ENCODE measurements at places on chromosomes 6 and 20.

DNA sequence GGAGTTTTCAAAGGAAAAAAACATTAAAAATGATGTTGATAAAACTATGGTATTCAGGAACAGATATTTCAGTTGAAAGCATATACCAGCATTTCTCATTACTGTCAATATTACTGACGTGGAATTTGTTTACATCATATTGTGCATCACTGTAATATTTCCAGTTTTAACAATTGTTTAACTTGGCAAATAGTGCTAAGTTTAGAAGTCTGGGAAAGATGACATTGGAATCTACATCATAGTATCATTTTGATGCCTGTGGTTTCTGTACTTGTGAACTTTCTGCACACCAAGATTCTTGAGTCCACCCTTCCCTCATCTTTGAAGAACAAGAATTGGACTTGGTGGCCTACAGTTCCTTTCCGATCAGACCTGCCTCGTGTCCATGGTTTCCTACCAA lies 98.1 kb downstream of the RALGAPA2 start:
- no peak for DNase-seq

DNA sequence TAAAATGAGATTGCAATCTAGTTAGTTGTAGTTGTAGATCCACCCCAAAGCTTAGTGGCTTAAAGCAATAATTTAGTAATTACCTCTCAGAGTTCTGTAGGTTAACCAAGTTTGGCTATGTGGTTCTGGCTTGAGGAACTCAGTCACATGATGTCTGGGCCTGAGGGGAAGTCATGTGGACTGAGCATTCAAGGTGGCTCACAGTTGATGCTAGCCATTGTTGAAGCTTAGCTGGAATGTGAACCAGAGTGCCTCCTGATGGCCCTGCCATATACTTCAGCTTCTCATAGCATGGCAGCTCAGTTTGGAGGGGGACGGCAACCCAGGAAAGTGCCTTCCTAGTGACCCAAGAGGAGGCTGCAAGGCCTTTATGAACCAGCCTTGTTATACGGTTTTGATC lies 263.2 kb upstream of the RNF217 start:
- no peak for DNase-seq

DNA sequence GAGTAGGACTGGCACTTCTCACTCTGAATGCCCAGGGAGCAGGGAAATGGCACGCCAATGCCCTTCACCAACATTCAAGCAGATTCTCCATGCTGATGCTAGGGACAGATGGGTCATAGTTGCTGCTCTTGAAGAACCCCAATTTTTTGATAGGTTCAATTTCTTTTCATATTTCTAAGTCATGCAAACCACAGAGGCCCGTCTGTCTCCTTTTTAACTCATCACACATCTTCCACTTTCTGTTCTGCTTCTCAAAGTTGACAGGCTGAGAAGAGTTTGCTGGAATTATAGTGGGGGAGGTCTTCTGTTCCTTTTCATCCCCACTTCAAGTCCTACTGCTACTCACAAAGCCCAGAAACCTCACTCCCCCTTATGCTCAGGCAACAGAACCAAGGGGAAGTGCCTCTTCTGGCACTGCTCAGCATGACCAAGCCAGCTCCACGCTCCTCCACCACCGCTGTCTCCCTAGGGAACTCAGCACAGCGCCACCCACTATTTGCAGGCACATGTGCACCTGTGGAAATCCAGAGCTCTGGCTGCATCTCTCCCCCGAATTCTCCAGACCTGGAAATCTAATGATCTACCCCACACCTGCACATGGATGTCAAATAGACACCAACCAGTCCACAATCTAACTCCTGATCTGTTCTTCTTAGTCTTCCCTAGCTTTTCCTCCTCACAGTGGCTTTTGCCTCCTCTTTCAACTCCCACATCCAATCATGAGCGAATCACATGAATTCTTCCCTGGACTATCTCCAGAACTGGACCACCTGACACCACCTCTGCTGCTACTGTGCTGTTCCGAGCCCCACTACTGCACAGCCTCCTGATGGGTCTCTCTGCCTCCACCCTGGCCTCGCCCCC lies 10.7 kb downstream of the ZBTB24 start:
- DNase-seq = no peak

DNA sequence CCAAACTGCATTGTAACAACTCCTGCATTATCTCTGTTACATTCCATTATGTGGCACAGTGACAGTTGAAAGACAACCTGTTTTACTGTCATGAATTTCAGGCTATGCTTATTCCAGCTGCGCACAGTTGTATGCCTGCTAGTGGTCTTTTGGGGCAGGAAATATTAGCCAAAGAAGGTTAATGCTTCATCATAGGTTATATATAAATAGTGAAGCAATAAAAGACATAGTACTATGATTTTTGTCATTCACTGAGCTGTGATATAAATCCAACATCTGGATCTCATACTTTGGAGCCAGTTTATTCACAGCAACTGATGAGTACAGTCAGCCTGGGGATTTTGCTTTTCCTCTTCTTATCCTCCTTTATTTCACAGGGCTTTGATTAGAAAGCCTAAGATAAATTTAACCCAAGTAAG lies 55.6 kb downstream of the FILIP1 start:
- no peak for DNase-seq

GRCh38 chr20:18225632-18226031 lies 62.7 kb upstream of the ZNF133 start:
- no peak for DNase-seq

- no peak for DNase-seq
Observed at GRCh38 chr6:130964289-130964688, 98.8 kb downstream of the EPB41L2 start.

DNA sequence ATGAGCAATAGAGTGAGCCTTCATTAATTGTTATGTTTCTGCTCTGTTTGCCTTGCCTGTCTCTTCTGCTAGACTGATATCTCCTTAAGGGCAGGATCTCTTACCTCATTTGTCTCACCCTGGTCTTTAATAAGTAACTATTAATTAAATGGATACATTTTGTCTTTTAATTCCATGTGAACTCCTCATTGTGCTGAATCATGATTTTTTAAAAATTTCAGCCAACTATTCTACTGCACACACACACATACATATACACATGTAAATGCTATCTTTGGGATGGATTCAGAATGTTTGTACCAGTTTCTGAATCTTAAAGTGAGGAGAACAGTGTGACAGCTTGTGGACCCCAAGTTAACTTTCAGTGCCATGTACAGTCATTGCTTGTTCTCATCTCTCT lies 731.1 kb upstream of the MAP3K7 start:
- DNase-seq = no peak

- no peak for DNase-seq
Observed at GRCh38 chr6:170288091-170288631, 2.7 kb downstream of the DLL1 start.

GRCh38 chr6:88165844-88166492 lies at the start of gene CNR1:
Gene CNR1 (minus strand): TSS chr6:88166347. CDS start chr6:88145274, 21,073 bp downstream.
- no peak for DNase-seq

DNA sequence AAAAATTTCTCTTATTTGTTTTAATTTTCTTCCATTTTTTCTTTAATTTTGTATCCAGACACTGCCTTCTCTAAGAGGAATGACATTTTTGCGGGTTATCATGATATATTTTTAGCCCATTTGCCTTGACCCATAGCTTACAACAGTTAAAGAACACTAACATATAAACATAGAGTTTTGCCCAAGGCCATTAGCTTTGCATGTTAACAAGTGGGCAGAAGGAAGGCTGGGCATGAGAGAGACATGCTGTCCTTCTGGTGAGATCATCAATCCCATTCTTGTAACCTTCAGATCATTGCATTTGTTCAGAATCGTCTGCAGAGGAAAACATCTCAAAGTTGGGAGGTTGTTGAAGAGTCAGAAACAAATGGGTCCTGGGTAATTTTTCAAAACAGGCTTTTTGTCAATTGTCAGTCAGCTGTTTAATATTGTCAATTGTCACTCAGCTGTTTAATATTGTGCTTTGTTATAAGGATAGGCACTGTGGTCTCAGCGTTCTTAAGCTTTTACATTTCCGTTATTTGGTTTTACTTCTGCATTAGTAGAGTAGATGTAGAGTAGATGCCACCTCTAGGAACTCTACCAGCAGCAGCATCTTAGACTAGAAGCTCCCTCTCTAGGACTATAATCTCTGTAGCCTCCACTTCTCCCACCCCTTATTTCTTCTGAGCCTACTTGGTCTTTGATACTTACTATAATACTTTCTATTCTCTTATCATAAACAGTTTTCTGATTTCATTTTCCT lies 243.1 kb downstream of the ESR1 start:
- no peak for DNase-seq

GRCh38 chr6:107718341-107718740 lies 105.8 kb downstream of the SCML4 start:
- no peak for DNase-seq

GRCh38 chr20:23042270-23042669 lies 7.2 kb downstream of the SSTR4 start:
- no peak for DNase-seq

- DNase-seq = no peak
Observed at GRCh38 chr20:34547844-34548613, 10.5 kb upstream of the MAP1LC3A start.

DNA sequence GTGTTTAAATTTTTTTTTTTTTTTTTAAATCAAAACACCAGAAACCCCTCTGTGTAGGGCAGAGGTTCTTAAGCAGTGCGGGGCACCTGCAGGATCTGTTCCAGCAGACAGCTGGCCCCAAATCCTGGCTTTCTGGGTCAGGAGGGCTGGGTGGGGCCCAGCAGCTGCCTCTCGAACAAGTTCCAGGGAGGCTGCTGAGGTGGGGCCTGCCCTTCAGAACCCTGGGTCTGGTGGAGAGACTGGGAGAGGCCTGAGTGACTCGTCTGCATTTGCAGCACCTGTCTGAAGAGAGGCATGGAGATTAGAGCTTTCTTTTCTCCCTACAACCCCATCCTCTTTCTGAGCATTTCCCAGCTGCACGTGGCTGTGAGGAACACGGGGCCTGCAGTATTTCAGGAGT lies 8.4 kb downstream of the PSMG4 start:
- DNase-seq = no peak

- DNase-seq = no peak
Observed at GRCh38 chr6:64280569-64280968, 645.0 kb downstream of the PHF3 start.

DNA sequence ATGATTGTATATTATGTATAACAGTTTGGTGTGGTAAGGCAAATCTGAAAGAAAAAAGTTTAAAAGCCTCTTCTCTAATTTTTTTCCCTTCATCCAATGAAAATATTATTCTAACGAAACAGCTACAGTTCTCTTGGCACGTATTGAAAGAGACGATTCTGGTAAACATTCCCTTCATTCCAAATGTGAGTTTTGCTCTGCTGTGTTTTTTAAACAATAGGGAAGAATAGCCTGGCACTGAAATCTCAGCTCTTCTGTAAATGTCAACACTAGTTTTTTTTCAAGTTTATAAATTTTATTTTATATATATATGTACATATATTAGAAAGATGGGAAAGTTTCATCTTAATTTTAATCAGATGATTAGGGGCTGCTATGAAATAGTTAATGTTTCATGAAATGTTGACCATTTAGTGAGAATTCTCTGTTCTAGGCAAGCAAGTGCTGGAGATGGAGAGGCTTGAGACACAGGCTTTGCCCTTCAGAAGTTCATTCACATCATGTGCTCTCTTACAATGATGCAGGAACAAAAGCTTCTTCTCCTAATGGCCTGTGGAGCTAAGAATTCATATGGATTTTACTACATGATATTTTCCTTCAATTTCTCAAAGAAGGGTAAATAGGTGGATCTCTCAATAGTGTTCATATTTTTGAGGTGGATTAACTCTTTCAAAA lies 4.1 kb downstream of the PAQR8 start:
- DNase-seq = no peak

DNA sequence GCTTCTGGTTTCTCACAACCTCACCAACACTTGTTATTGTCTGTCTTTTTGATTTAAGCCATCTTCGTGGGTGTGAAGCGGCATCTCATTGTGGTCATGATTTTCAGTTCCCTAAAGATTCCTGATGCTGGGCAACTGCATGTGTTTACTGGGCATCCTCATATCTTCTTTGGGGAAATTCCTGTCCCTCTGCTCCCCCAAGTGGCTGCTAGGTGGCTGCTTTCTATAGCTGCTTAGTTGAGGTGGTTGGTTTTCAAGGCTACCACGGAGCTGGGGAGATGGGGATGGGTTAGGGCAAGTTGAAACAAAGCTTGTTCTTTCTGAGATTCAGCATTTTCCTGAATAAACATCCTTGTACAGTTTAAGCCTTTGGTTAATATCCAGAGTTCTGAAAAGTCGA lies 403.9 kb upstream of the SULF2 start:
- DNase-seq = no peak

DNA sequence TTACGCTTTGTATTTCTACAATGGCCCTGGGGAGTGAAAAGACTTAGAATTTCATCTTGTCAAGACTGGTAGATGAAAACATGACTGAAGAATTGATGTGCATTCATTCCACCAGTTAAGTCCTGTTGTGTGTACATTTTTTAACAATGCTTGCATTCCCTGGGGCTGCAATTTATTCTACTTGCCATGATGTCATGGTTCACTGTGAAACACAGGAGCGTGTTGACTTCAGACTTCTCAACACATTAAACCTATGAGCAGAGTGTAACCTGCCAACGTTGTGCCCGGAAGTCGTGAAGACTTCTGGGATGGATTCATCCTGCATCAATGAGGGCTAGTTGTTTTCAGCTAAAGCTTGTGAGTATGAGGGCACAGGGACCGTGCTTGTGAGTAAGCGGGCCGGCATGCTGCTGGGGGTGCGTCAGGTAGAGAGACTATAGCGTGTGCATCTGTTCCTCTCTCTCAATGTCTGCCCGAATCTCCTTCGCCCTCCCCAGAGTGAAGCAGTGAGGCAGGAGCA lies 26.3 kb upstream of the RIMS4 start:
- DNase-seq = no peak

GRCh38 chr20:6707321-6707831 lies 60.1 kb upstream of the BMP2 start:
- no peak for DNase-seq

- DNase-seq = no peak
Observed at GRCh38 chr6:7203939-7204338, 96.2 kb downstream of the RREB1 start.

GRCh38 chr6:143864234-143864633 lies at the start of gene ZC2HC1B:
Gene ZC2HC1B (plus strand): TSS chr6:143864474. CDS start chr6:143864540, 66 bp downstream.
- no peak for DNase-seq

DNA sequence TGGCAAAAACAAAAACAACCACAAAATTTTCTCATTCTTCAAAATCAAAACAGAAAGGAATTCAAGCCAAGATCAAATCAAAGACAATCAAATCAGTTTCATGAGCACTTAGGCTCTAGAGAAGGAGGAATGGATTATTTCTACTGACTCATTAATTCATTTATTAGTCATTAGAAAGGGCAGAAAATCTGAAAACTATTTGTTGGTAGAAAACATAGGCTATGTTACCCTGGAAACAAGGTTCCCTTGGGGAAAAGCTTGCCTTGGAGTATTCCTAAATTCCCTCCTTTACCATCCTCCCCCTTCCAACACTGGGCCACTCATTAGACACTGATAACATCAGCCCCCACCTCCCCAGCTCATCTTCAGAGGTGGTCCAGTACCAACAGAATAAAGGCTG lies 17.5 kb downstream of the KIF16B start:
- DNase-seq = no peak

GRCh38 chr20:2859330-2860121 lies 13.8 kb upstream of the PTPRA start:
- no peak for DNase-seq

All from skeletal muscle cell (primary cell).